ENCODE measurements at places on chromosomes 3 and 15.
A peak's percentile ranks its signal among the peaks of the same experiment; 100 is the strongest.

GRCh38 chr15:78634210-78635145 lies 6.5 kb downstream of the CHRNB4 start:
- no peak for DNase-seq

DNA sequence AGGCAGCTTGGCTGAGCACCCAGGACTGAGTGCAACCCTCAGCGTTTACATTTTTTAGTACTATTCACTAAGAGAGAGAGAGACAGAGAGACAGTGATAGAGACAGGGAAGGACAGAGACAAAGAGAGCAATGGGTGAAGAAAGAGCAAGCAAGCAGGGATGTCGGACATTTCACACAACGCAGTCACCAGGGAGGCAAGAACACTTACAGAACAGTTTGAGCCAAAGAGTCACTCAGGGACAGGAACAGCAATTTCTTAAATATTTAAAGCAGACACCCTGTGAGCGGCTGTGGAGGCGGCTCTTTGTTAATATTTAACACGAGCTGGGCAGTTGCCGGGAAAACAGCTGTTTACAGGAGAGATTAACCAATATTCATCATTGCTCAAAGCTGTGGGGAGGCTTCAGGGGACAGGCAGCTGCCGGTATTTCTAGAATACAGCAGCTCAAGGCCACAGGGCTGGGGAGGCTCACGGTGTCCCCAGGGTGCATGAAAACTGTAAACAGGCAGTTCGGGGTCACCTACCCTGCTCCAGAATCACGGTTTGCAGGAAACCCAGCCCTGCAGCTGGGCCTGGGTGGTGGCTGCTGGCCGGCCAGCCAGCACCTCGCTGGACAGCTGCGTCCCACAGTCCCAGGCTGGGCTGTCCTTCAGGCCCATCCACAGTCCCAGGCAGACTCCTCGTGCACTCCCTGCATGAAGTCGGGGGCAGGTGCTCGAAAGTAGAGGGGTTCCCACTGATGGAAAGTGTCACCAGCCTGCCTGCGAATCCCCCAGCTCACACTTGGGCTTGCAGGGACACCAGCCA lies 38.8 kb upstream of the PCSK6 start:
- no peak for DNase-seq

DNA sequence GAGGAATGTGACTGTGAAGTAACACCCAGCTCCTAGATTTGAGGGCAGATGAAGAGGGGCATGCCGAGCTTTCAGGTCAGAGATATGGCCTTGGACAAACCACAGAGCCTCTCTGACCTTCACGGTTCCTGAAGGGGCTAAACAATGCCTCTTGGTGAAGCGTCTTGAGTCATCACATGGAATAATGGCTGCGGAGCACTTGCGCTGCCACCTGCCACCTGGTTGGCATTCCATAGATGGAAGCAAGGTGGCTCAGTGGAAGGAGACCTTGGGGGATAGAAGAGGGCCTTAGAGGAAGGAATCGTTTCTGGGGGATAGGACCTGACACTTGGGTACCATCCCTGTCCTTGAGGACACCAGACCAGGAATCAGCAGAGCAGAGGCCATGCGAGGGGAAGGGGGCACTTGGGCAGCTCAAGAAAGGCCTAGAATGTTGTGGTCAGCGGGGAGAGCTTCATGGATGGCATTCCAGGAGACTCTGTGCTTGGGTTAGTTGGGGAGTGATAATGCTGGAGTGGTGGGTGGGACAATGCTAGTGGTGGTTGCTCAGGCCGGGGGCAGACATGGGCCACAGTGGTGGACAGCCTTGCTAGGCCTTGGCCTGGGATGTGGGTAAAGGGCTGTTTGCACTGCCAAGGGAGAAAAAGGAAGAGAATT lies 12.6 kb downstream of the MRAS start:
- no peak for DNase-seq

DNA sequence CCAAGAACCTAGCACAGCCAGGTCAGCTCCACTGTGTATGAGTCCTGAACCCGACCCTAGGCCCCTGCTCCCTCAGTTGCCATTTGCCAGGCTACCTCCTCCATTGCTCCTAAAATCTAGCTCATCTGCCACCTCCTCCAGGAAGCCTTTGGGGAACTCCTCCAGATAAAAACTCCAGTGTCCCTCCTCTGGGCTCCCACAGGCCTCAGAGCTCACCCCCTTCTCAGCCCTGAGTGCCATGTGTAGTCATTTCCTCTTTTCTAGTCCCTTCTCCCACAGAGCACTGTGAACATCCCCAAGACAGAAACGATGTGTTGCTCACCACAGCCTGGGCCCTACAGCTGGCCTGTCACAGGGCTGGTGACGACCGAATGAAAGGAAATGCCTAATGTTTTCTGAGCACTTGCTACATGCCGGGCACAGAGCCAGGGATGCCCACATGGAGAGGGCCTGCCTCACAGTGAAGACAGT lies 61.0 kb downstream of the IQSEC1 start:
- no peak for DNase-seq

GRCh38 chr15:73052653-73053397 lies 562 bp downstream of the NEO1 start:
- DNase-seq = no peak

GRCh38 chr3:95476534-95476933 lies 1337.9 kb upstream of the EPHA6 start:
- DNase-seq = no peak

DNA sequence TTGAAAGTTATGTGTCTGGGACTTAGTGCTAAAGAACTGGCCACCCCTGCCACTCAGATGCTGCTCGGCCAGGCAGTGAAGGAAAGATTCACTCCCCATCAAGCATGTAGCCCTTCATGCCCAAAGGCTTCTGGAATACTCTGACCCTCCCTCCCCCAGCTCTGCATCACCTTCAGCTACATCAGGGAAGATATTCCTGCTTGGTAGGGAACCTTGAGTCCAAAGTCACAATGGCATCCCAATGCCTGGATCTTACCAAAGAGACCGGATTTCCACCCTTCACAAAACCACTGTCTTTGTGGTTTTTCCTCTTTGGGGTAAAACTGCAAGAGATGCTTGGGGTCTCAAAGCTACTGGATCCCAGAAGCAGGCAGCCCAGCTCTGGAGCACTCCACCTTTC lies 18.2 kb upstream of the BCL2A1 start:
- no peak for DNase-seq

DNA sequence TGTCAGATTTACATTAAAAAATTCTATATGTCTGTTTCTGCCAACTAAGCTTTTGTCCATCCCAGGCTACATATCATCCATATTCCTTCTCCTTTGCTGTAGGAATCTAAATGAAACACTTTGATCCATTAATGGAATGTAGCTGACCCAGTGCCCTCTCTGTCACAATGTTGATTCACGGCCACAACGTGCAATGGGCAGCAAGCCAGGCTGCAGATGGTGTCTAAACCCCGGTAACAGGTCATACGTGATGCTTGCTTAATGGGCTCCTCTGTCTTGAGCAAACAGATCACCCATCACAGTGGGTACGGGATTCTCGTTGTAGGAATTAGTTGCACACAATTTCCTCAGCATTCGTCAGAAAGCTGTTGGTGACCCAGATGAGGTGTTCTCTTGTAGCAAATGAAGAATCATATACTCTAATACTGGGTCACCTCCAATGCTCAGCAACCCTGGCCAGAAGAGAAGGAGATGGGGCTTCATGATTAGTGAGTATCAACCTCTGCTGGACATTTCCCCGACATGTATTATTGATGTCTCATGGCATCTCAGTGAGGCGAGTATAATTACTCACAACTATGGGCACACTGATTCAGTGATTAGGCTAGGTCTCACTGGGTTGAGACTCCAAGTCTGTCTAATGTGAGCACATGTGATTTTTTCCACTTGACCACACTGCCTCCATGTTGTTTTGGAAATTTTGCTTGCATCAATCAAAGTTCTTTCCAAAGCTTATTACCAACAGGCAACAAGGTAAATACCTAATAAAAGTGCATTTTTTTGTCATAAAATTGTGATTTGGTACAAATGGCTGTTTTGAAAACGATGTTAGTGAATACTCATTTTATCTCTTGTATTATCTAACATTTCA lies 12.9 kb upstream of the DCBLD2 start:
- DNase-seq = no peak

DNA sequence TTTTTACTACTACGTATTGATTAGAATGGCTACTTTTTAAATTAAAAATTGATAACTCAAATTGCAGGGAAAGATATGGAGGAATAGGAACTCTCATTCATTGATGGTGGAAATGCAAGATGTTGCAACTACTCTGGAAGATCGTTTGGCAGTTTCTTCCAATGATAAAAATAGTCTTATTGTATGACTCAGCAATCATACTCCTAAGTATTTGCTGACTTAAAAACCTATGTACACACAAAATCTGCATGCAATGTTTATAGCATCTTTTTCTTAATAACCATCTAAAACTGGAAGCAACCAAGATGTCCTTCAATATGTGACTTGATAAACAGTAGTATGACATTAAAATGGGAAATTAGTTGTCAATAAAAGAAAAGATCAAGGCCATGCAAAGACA lies 87.4 kb upstream of the LRRC3B start:
- DNase-seq = no peak

GRCh38 chr3:124315215-124316033 lies 323.5 kb upstream of the ROPN1 start:
- no peak for DNase-seq

GRCh38 chr3:30266524-30266923 lies 339.9 kb upstream of the TGFBR2 start:
- DNase-seq = no peak

- no peak for DNase-seq
These were observed 123.2 kb downstream of the GOLIM4 start for GRCh38 chr3:167972502-167972901.

- DNase-seq = no peak
These were observed 245.4 kb downstream of the ULK4 start for GRCh38 chr3:41716471-41716870.

- peak; percentile 65 for DNase-seq
These were observed 3.4 kb downstream of the VILL start for GRCh38 chr3:37993820-37994638.

GRCh38 chr3:108134555-108134880 lies 43.7 kb upstream of the CD47 start:
- DNase-seq = no peak

DNA sequence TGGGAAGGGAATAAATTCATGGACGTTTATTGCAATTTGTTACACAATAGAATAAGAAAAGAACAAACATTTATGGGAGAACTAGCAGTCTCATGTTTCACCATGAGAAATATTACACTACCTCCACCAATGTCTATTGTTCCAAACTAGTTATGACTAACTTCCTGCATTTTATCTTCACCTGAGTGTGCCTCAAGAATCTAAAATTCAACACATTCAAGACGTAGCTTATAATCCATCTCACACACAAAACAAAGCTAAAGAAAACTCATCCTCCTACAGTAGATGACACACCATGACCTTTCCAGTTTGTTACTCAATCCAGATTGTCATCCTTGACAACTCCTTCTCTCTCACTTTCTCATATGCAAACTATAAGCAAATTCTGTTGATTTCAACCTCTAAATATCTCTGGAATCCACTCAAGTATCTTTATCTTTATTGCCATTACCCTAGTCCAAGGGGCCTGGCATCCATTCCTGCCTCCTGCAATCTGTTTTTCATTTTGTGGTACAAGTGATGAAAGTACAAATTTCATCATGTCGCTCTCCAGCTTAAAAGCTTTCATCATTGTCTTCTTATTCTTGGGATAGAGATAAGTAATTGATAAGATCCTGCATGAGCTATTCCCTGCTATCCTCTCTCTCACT lies 229.9 kb downstream of the NR2F2 start:
- no peak for DNase-seq

DNA sequence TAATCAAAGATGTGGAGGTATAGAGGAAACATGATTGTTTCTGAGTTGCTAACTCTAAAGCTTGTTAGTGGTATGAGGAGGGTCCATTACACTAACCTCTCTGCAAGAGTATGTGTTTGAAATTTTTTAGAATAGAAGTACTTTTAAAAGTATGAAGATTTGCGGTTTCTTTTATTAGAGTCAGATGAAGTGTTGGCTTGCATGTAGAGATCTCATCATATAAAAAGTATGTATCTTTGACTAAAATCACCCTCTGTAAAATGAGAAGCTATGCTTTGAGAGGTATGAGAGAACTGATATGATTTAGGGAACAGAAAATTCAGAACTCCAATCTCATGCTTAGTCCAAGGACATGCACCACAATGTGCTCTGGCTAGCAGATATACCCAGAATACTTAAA lies 140.4 kb upstream of the MBNL1 start:
- DNase-seq = no peak

DNA sequence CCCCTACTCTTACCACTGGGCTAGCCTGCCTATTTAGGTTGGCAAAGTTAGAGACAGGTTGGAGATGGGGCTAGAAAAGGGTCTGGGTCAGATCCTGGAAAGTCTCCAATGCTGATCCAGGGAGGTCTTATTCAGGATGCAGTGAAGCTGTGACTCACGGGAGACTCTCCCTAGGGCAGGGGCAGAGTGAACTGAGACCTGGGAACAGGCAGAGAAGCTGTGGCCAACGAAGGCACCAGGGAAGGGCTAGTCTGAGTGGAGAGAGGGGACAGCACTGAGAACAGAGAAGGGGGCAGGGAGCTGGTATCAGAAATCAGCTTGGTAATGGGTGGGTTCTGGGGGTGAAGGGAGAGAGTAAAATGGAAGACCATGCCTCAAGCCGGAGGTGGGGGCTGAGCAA lies 2.2 kb downstream of the LTF start:
- DNase-seq = no peak

DNA sequence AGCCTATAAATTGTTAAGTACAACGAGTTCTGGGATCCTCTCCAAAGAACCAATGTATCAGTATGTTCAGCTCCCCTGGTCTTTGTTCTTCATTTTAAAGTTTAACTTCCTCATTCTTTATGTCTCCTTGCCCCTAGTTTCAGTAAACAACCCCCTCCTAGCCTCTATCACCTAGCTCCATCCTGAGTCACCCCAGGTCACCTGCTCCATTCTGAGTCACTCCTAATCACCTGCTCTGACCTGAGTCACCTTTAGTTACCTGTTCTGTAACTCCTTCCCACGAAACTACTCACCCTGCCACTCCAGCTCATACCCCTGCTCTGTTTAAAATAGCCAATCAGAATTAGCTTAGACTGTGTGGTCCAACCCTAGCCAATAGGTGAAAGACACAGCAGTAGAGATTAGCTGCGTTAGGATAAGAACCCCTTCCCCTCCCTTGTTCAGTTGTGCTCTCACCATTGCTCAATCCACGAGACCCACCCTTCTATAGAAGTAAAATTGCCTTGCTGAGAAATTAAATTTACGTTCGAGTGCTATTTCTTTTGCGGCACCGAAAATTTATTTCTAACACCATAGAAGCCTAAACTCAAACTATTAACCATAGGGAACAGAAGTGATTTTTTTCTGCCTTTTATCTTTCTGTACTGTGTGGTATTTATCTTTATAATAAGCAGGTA lies 245.0 kb upstream of the ADAMTS9 start:
- no peak for DNase-seq

DNA sequence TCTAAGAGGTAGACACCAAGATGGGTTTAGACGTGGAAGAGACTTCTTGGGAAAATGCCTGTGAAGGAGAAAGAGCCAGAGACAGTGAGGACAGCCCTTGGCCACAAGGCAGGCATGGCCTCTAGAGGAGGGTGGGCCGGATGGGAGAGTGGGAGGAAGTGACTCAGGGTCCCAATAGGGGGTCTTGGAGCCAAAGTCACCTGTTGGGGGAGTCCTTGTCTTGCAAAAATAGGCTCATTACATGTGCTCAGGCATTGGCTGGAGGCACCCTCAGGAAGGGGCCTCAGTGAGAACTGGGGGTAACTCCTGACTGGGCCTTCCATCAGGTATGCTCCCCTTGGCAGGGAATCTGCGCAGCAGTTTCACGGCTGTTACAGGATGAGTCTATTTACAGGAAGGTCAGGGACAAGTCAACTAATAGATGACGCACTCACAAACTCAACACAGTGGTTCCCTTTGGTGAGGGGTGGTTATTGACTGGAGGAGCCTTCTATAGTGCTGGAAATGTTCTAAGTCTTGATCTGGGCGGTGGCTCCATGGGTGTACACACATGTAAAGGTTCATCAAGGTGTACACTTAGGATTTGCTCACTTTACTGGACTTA lies 259.6 kb downstream of the XXYLT1 start:
- DNase-seq = no peak

Data from activated CD4-positive, alpha-beta T cell treated with anti-CD3 and anti-CD28 coated beads for 24 hours (primary cell).